ENCODE measurements at places on chromosomes 12 and 14.

- DNase-seq: no peak
Observed at GRCh38 chr14:51564986-51565604, 86.6 kb upstream of the FRMD6 start.

- DNase-seq: no peak
Observed at GRCh38 chr12:62776575-62776974, 158.4 kb downstream of the PPM1H start.

GRCh38 chr12:45587012-45587411 lies 142.5 kb upstream of the ARID2 start:
- no peak for DNase-seq

DNA sequence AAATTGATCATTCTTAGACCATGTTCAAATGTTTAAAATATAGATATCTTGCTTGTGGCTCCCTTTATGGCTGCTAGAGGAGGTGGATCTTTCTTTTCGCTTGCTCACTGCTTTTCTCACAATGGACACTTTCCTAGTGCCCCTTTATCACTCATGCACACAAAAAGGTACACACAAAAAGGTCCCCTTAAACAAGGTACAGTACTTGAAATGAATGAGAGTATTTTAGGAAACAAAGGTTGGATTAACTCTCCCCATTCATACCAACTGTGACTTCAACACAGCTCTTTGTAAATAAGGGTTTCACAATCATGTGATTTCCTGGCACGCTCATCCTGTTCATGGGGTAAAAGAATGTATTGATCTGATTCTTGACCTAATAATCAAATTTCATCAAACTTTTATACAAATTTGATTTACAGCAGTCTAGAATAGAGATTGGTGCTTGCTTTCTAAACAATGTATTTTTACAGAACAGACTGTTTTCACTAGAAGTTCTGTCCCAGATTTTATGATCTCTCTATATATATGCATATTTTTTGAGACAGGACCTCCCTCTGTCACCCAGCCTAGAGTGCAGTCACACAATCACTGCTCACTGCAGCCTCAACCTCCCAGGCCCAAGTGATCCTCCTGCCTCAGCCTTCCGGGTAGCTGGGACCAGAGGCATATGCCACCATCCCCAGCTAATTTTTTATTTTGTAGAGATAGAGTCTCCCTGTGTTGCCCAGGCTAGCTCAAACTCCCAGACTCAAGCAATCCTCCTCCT lies 34.4 kb upstream of the EPS8 start:
- DNase-seq: no peak

DNA sequence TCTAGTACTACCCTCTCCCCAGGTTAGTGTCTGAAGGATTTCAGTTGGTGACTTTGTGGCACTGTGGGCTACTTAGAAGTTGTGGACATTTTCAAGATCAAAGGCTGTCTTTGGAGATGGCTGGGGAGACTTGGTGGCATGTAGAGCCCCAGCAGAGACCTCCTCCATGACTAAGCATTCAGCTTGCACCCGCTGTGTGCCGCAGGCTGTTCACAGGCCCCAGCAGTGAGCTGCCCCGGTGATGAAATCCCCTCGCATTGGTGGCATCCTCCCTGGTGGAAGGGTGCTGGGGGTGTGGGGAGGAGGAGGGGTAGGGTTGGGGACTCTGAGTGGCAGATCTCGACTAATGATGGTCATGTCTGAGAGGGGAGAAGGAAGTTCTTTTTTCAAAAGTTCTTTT lies 173.9 kb downstream of the TSPAN9 start:
- no peak for DNase-seq

- peak; percentile 22 for DNase-seq
Observed at GRCh38 chr12:118237052-118237665, 101.2 kb downstream of the PEBP1 start.

- no peak for DNase-seq
Observed at GRCh38 chr12:64059685-64060084, 162.4 kb downstream of the KICS2 start.

GRCh38 chr12:38911611-38912010 lies 6.2 kb upstream of the CPNE8 start:
- no peak for DNase-seq

DNA sequence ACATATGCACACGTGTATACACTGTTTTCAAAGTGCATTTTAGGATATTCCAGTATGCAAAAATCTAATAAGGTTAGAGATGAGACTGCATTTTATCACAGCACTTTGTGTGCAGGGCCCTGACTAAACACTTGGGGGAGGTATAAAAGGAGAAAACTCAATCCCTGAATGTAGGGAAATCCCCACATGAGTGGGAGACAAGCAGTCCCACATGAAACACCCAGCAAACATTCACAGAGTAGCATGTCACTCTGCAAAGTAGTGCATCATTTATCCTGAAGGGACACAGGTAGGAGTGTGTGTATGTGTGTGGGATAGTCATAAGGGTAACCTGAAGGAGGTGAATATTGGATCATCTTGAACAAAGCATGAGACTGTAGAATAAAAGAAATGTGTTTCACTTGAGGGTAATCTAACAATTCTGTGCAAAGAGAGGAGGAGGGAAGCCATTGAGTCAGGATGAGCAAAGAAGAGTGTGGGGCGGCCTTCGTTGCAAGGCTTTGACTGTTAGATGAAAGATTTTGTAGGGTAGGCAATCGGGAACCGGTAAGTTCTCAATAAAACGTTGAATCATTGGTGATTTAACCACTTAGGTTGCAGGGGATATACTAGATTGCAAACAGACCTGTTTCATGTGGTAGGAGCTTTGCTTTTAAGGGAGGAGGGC lies 2.9 kb downstream of the PRPF40B start:
- DNase-seq: no peak

- DNase-seq: no peak
Observed at GRCh38 chr12:90393089-90393488, 561.9 kb downstream of the CCER1 start.

DNA sequence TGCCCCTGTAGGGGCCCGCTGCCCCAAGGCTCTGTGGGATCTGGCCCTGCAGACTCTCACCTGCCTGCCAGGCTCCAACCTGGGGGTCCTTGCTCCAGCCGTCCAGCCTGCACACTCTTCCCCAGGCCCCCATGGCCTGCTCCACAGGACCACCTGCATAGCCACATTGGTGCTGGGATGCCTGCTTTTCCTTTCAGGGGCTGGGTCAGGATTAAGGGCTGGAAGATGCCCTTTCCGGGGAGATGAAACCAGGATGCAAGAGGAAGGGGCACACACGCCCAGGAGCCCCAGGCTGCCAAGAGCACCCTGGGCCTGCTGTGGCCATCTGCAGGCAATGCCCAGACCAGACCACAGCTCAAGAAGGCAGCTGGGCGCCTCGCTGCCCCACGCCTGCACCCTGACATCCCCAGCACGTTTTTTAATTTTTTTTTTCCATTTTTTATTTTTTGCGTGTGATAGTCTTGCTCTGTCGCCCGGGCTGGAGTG lies 15.0 kb downstream of the BAG5 start:
- no peak for DNase-seq

DNA sequence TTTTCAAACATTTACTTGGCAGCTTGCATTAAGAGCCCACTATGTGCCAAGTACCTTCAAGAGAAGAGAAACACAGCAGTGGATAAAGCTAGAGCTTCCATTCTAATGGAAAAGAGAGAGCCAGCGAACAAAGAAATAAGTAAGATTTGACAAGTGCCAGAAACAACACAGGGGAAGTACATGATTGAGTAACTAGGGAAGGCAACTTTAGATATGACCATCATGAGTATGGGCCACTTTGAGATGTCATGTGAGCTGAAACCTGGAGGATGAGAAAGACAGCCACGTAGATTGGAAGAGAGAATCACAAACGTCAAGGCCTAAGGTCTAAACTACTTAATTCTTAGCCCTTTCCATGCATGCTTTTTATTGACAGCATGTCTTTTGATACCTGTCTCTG lies 121.4 kb downstream of the ITPR2 start:
- DNase-seq: no peak

DNA sequence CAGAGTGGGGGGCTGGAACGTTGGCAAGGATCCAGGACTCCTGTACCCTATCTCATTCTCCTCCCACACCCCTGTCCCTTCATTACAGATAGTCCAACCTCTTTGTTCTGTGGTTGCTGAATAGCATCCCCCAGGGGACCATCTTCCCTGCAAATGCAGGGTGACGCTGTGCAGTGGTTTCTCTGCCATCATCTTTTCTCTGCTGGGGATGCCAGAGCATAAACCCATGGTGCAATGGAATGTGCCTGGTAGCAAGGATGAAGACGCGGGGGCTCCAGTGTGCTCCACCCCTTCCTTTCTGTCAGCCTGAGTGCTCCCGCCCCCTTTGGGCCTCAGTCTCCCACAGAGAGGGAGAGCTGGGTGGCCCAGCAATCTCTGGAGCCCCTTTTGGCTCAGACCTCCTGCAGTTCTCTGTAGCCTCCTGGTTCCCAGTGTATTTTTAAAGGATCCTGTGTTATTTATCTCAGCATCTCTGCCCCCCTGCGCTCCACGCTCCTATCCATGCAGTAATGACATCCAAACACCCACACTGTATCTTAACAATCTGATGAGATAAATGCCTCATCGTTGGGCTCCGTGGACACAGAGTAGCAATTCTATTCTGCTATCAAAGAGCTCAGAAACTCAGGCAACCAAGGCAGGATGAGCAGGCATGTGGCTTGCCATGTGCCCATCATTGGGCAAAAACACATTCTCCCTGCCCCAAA lies 212.8 kb downstream of the CACNA1C start:
- no peak for DNase-seq

GRCh38 chr12:52167526-52167925 lies 24.3 kb downstream of the KRT80 start:
- DNase-seq: no peak

GRCh38 chr14:68814539-68815297 lies 21.9 kb upstream of the ZFP36L1 start:
- peak; percentile 57 for DNase-seq

GRCh38 chr14:90750701-90751100 lies 65.5 kb downstream of the TTC7B start:
- no peak for DNase-seq

DNA sequence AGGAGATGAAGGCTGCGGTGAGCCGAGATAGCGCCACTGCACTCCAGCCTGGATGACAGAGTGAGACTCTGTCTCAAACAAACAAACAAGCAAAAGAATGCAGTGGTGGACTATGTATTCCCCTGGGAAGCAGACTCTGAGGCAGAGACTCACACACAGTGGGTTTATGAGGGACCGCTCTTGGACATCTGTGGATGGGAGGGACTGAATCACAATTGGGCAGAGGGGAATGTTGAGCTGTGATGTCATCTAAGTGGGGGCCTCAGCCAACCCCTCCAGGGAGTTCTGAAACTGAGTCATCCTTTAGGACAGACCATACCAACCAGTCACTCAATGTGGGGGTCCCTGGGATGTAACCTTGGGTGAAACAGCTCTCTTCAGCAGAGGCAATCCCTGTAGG lies 151.0 kb downstream of the SUDS3 start:
- no peak for DNase-seq

GRCh38 chr12:49912345-49913255 lies 8.9 kb upstream of the FAIM2 start:
- no peak for DNase-seq

- no peak for DNase-seq
Observed at GRCh38 chr12:100043631-100044030, 58.9 kb upstream of the ANKS1B start.

- DNase-seq: no peak
Observed at GRCh38 chr14:92105073-92105892, 1.1 kb downstream of the ATXN3 start.

GRCh38 chr12:52010692-52011601 lies 4.2 kb downstream of the TAMALIN start:
- no peak for DNase-seq
